ENCODE measurements at places on chromosomes 5 and 9.

DNA sequence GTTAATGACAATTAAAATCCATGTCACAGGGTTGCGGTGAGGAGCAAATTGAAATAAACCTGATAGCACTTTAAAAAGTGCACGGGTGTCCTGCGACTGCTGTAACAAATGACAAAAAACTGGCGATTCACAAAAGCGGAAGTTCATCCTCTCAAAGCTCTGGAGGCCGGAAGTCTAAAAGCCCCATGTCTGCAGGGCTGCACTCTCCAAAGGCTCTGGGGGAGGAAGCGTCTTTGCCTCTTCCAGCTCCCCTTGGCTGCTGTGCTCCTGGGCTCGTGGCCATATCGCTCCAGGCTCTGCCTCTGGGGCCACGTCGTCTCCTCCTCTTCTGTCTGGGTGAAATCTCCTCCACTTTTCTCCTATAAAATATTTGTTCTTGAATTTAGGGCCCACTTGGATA lies 273.9 kb upstream of the IRX2 start:
- DNase-seq, result no peak

DNA sequence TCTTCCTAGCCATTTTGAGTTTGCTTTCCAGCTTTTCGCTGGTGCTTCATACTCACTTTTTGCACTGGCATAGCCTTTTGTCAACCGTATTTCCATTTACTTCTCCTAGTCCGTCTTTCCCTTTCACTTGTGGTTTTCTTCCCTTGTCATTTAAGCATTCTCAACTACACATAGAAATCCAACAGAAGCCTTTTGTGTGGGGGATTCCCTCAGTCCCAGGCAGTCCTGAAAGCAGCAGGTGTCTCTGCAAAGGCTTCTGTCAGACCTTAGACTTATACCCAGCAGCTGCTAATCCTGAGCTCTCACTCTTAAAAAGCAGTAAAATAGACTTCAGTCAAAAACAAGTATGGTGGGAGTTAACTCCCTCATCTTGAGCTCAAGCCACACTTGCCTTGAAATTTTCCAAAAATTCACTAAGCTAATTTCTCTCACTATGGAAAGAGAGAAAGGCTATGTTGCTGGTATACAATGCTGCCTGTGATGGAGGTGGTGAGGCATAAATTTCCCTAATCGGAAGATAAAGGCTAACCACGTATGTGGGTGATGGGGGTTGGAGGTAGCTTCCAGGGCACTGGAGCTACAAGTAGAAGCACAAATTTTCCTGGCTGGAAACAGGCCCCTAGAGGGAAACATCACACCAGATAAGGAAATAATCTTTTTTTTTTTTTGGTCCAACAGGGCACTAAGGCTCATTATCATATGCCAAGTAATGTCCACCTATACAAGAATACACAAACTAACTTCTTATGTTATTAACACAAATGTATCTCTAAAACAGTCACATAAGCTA lies 34.8 kb upstream of the IFNK start:
- DNase-seq, result no peak

DNA sequence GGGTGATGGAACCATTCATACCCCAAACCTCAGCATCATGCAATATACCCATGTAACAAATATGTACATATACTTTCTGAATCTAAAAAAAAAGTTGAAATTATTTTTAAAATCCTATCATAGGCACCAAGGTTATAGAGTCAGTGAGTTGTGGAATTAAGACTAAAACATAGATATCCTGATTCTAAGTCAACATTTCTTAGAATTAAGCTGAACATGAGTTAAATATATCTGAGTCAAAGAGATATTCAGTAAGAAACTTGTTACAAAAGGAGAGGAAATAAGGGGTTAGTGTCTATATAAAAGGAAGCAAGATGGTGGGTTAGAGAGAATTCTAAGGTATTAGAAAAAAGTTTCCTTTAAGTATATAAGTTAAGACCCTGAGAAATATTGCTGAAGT lies 89.9 kb downstream of the CCDC192 start:
- DNase-seq, result no peak

- DNase-seq, result no peak
Measured at GRCh38 chr9:840343-840742, 1.2 kb upstream of the DMRT1 start.

- no peak for DNase-seq
Measured at GRCh38 chr5:16418471-16418922, 47.1 kb downstream of the ZNF622 start.

GRCh38 chr5:135437796-135438560 lies 9.2 kb downstream of the DCANP1 start:
- DNase-seq, result no peak

- no peak for DNase-seq
Measured at GRCh38 chr9:10331157-10331556, 281.6 kb downstream of the PTPRD start.

DNA sequence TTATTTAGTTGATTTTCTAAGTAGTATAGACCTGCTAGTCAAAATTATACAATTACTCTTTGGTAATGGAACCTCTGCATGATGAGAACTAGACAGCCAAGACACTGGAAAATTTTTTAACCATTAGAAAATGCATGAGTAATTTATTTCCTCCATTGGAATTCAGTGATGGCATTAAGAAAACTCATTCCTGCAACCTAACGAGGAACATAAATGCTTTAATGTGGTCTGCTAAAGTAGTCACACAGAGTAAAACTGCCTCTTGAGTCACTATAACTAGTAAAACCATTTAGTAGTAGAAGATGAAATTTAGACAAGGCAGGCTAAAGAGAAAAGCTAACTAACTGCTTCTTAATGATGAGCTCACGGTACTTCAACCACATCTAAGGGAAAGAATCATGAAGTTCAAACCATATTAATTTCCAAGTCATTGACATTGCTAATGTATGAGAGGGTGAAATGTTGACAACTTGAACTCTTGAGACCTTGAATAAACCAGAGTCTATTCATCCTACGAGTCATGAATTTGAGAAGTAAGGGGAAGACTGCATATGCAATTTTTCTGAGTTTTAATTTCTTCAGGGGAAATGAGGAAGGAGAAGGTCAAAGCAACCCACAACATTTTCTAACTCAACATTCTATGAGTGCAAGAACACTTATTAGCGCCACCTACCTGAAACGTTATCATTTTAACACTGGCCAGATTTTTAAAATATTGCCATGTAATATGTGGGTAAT lies 74.4 kb downstream of the GLIS3 start:
- DNase-seq, result no peak

DNA sequence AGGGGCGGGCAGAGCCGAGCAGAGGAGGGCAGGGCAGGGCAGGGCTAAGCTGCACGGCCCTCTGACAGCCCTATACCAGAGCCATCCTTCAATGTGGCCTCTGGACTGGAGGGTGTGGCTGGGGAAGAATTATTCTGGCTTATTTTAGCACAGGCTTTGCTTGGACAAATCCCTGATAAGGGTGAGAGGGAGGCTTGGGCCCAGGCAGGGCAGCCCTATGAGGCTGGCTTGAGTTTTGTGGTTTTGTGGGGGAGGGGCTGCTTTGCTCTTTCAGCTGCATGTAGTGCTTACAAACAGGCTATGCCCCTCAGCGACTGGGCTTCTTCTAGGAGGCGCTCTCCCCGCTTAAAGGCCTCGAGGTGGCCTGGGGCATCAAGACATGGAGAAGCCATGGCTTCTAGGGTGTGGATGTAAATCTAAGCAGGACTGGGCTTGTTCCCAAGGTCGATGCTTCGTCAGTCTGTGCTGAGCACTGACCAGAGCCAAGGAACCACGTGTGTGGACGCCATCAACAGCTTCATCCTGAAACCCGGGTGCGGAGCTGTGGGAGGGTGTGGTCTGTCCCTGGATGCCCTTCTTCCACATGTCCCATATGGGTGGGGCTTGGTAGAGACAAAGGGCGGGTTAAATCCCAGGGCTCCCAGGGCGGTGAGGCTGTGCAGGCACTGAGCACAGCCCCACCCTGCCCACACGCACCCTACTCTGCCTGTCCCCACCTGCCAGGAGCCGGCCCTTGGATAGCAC lies 45.7 kb upstream of the IPPK start:
- no peak for DNase-seq

DNA sequence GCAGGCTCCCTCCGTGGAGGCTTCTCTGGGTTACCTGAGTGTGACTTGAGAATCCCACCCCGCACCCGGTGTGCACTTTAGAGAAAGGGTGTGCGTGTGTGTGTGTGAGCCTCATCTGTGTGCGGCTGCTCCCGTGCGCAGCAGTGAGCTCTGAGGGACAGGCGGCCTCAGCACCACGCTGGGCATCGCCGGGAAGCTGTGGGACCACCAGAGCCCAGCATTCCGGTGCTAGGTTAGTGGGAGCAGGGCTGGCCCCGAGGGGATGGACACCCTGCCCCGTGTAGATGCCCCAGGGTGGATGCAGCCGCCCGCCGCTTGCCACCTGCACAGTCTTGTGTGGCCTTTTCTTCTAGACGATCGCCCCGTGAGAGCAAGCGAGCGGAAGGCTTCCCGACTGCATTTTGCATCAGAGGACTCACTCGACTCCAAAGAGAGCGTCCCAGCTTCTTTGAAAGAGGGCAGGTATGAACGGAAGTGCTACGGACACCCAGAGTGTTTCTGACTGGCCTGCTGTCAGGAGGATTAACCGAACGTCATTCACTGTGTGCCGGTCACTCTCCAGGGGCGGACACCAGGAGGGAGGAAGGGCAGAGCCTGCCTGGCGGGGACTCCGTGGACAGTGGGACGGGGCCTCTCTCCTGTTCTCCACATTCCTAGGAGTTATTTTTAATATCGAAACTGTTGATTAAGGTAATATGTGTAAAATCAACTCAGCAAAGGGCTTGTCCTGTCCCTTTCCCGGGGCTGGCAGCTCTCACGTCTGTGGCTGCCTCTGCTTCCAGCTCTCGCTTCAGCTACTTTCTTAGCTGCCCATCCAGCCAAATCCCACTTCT lies 12.2 kb downstream of the CEP72 start:
- no peak for DNase-seq

- no peak for DNase-seq
Measured at GRCh38 chr9:124685217-124685616, 85.9 kb downstream of the NR6A1 start.

DNA sequence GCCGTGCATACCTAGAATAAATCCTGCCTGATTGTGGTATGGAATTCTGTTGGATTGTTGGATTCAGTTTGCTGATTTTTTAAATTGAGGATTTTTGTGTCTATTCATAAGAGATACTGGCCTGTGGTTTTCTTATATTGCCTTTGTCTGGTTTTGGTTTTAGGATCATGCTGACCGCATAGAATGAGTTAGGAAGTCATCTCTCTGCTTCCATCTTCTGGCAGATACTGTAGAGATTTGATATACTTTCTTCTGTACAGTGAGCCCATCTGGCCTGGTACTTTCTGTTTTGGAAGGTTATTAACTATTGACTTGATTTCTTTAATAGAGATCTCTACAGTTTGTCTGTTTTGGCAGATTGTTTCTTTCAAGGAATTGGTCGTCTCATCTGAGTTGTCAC lies 14.7 kb downstream of the CEP72 start:
- no peak for DNase-seq

DNA sequence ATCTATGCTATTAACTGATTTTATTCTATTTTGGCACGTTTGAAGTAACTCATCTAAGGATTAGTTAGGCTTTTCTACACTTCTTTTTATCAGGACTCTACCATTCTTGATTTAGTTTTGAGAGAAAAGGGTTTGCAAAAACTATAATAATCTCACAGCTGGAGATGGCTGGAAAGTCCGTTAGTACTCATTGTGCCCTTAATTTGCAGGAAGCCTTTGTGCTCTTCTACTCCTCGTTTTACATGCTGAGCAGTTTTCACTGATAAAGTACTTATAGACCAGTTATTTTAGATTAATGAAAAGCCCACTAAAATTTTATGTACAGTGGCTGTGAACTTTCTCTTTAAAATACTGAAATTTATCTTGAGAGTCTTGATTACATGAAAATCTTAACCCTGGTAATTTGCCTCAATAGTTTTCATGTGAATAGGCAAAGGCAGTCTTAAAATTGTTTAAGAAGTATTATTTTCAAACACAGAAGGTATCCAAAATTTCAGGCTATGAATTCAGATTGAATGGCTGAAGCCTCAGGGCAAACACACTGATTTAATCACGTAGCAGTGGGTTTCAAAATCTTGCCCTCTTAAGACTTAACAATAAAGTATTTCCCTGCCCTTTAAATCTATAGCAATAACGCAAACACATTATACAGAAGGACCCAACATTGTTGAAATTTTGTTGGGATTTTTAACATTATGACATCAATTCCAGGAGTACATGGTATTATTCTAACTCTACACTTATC lies 18.6 kb downstream of the MLLT3 start:
- DNase-seq, result no peak

DNA sequence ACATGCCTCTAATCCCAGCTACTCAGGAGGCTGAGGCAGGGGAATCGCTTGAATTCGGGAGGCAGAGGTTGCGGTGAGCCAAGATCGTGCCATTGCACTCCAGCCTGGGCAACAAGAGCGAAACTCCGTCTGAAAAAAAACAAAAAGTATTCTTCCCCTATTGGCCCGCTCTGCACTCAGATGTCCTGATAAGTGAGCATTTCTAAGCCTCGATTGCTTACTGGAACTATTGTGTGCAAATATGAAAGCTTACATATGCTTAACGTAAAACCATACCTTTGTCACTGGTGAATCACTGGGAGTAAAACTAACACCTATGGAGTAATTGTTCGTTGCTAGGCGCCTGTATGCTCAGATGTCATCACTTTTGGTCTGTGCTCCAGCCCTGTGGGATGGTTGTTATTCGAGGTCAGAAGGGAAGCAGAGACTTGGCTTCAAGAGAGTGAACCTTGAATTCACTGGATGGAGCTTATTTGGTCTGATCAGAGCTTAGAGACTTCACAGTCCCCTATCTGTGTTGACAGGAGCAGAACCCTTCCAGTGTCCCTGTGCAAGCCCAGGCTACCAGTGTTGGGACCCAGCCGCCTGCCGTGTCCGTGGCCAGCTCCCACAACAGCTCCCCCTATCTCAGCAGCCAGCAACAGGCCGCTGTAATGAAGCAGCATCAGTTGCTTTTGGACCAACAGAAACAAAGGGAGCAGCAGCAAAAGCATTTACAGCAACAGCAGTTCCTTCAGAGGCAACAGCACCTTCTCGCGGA lies 25.3 kb upstream of the LTC4S start:
- DNase-seq, result no peak

GRCh38 chr5:126472538-126472889 lies 49.3 kb downstream of the GRAMD2B start:
- no peak for DNase-seq

GRCh38 chr5:151624476-151624875 lies 33.3 kb upstream of the FAT2 start:
- no peak for DNase-seq

DNA sequence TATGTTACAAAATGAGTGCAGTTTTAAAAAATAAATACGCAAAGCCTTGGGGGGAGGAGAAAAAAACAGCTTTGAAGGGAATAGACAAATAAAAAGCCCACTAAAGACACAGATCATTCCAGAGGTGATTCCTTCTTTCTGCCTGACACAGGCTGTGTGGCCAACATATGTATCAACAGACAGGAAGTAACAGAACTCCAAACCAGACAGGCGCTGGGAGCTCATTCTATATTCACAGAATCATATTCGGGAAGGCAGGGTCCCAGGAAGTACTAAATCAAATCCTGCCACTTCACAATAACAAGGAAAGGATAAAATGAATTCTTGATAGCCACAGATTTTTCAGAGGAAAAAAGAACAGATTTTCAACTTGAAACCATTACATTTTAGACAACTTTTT lies 62.1 kb downstream of the SEMA5A start:
- DNase-seq, result no peak

- DNase-seq, result no peak
Measured at GRCh38 chr9:2675834-2676233, 41.5 kb upstream of the KCNV2 start.

Measured in NCI-H460 (cell line).